SJSA1 (cell line): ENCODE measurements at places on chromosomes 6 and 20. TPM values are rescaled to one million over a fixed set of nuclear protein-coding genes. Genes with fewer than 3 reads are reported as not detected.

FILIP1 gene
- total RNA-seq = 2.4 and 4.1 TPM in 2 replicates

CST7 gene
- not detected in 2 replicates for total RNA-seq

DNA sequence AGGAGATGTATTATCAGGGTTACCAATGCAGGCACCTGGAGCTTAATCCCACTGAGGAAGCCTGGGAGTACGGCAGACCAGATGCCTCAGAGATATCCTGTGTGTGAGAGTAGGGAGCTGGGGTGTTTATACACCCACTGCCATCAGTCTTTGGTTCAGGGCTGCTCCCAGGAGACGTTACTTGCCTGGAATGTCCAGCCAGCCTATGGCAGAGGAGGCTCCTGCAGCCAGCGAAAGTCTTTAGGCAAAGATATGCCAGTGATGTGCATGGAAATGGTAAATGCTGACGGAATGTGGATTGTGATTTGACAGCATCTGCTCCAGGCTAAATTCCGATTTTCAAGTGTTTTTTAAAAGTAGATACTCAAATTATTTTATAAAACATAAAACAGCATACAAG lies 282.0 kb downstream of the BTBD3 start:
- no peak overlapping the region for H3K27ac ChIP-seq
- DNase-seq = no peak
- no peaks in the 10 kb centered on the region for H3K27me3 ChIP-seq
- H3K4me1 ChIP-seq = no peaks in the 10 kb centered on the region
- H3K36me3 ChIP-seq = no peaks in the 10 kb centered on the region

TNNC2 gene
- not detected in 2 replicates for total RNA-seq

DNA sequence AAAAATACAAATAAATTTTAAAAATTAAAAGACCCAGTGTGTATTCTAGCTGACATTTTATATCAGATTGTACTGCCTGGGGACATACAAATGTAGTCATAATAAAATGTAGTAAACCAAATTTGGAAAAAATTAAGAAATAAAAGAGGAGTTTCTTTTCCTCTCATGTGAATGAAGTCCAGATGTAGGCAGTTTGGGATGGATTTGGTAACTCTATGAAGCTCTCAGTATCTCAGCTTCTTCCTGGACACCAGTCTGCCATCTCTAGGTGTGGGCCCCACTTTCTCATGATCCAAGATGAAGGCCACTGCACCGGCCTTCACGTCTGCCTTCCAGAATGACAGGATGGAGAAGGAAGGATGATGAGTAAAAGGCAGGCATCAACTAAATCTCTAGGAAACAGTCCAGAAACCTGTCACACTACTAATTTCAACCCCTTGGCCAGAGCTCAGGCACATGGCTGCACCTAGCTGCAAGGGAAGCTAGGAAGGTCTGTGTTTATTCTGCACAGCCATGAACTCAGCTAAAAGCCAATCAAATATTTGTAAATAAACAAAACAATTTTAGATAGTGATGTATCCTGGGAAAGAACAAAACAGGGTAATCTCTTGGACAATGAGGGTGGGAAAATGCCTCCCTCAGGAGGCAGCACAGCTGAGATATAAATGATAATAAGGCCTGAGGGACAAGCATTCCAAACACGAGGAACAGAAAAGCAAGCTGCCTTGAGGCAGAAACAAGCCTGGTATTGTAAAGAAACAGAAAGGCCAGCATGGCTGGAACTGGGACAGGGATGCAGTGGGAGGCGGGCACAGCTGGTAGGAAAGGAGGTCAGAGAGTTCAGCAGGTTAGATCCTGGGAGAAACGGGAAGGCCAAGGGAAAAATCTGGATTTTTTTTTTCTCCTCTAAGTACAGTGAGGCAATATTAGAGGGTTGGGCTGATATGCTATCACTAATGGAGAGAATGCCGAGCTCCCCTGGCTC lies 88.5 kb upstream of the PTPN1 start:
- H3K36me3 ChIP-seq = no peaks in the 10 kb centered on the region
- no peak for DNase-seq
- no peaks in the 10 kb centered on the region for H3K27me3 ChIP-seq
- H3K4me3 ChIP-seq = no peak overlapping the region
- no peak overlapping the region for H3K27ac ChIP-seq
- H3K4me1 ChIP-seq = peaks cover 13% of the 10 kb centered on the region

DNA sequence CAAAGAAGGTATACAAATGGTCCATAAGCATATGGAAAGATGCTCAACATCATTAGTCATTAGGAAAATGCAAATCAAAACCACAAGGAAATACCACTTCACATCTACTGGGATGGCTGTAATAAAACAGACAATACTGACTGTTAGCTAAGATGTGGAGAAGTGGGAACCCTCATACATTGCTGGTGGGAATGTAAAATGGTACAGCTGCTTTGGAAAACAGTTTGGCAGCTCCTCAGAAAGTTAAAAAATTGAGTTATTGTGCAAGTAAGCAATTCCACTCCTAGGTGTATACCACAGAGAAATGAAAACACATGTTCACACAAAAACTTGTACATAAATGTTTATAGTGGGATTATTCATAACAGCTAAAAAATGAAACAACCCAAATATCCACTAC lies 173.0 kb upstream of the JAG1 start:
- no peak overlapping the region for H3K4me3 ChIP-seq
- no peak overlapping the region for H3K27ac ChIP-seq
- H3K27me3 ChIP-seq = no peaks in the 10 kb centered on the region
- no peak for DNase-seq
- peaks cover 15% of the 10 kb centered on the region for H3K4me1 ChIP-seq
- no peaks in the 10 kb centered on the region for H3K36me3 ChIP-seq

SSR1 gene
- 153 and 169 TPM in 2 replicates for total RNA-seq

PRSS16 gene
- total RNA-seq = not detected in 2 replicates

SYNGAP1 gene
- 0.69 and 1.1 TPM in 2 replicates for total RNA-seq

GPR6 gene
- not detected in 2 replicates for total RNA-seq

- H3K27me3 ChIP-seq = no peaks in the 10 kb centered on the region
- peaks cover 48% of the 10 kb centered on the region for H3K4me1 ChIP-seq
- H3K4me3 ChIP-seq = no peak overlapping the region
- no peaks in the 10 kb centered on the region for H3K36me3 ChIP-seq
- no peak overlapping the region for H3K27ac ChIP-seq
Measured at GRCh38 chr20:50058662-50059402, 54.1 kb downstream of the UBE2V1 start.

- no peaks in the 10 kb centered on the region for H3K36me3 ChIP-seq
- H3K27me3 ChIP-seq = no peaks in the 10 kb centered on the region
- DNase-seq = no peak
- H3K27ac ChIP-seq = no peak overlapping the region
- H3K4me1 ChIP-seq = no peaks in the 10 kb centered on the region
Measured at GRCh38 chr20:16314320-16314719, 258.9 kb downstream of the KIF16B start.

- H3K27me3 ChIP-seq = no peaks in the 10 kb centered on the region
- no peak overlapping the region for H3K4me3 ChIP-seq
- H3K27ac ChIP-seq = no peak overlapping the region
- no peaks in the 10 kb centered on the region for H3K4me1 ChIP-seq
- no peaks in the 10 kb centered on the region for H3K36me3 ChIP-seq
- no peak for DNase-seq
Measured at GRCh38 chr20:30511322-30512030, 746.0 kb upstream of the DEFB115 start.

GRCh38 chr6:159169557-159170332 lies 545 bp downstream of the FNDC1 start:
- no peaks in the 10 kb centered on the region for H3K27me3 ChIP-seq
- H3K4me1 ChIP-seq = peaks cover 49% of the 10 kb centered on the region
- peak; percentile 80 for DNase-seq
- peak overlapping the region; percentile 65 for H3K4me3 ChIP-seq

SULF2 gene
- total RNA-seq = 0.09 and 2.2 TPM in 2 replicates

GRCh38 chr6:146892613-146893401 lies 294.0 kb downstream of the ADGB start:
- H3K27me3 ChIP-seq = no peaks in the 10 kb centered on the region
- H3K4me3 ChIP-seq = no peak overlapping the region
- H3K4me1 ChIP-seq = peaks cover 39% of the 10 kb centered on the region
- H3K27ac ChIP-seq = peak overlapping the region; percentile 66
- peak; percentile 82 for DNase-seq
